ENCODE measurements at places on chromosomes 11 and 22. TPM values are rescaled to one million over a fixed set of nuclear protein-coding genes. Genes with fewer than 3 reads are reported as not detected.

Gene HPX
- not detected for total RNA-seq

Gene CASP5
- not detected for total RNA-seq

Gene FAM76B
- total RNA-seq, result 26.9 TPM

Gene VWA5A
- total RNA-seq, result 134 TPM

Gene TIMM8B
- total RNA-seq, result 26.6 TPM

Gene HIC2
- 2.7 TPM for total RNA-seq

Gene MGAT3
- total RNA-seq, result 2.1 TPM

Gene OR5J2
- total RNA-seq, result not detected

Gene SLN
- total RNA-seq, result 0.24 TPM

Gene FBXO7
- total RNA-seq, result 66.1 TPM

Gene TSG101
- 85.3 TPM for total RNA-seq

Gene NAV2
- total RNA-seq, result 4.3 TPM

Gene OR52N4
- not detected for total RNA-seq

Gene NCR3LG1
- 5.3 TPM for total RNA-seq

Gene TRIM22
- 9.3 TPM for total RNA-seq

Gene PRODH
- total RNA-seq, result not detected

Gene OTOG
- not detected for total RNA-seq
